ENCODE measurements at places on chromosomes 7 and 10. TPM values are rescaled to one million over a fixed set of nuclear protein-coding genes. Genes with fewer than 3 reads are reported as not detected.

Gene HMX2
- total RNA-seq, result 0.13 TPM

Gene ANKRD22
- total RNA-seq, result 0.35 TPM

Gene CPA1
- total RNA-seq, result not detected

Gene FAM25A
- total RNA-seq, result not detected

Gene CLCN1
- 0.02 TPM for total RNA-seq

Gene TRIL
- total RNA-seq, result not detected

Gene DNAJC9
- total RNA-seq, result 49.2 TPM

Gene TFAM
- 69.5 TPM for total RNA-seq

Gene GPR37
- 0.36 TPM for total RNA-seq

Gene CNTNAP2
- total RNA-seq, result not detected

Gene COG5
- 8.9 TPM for total RNA-seq

Gene SERPINE1
- total RNA-seq, result 1,104 TPM

Gene CCDC3
- total RNA-seq, result 1.2 TPM

Gene CHST15
- 8.1 TPM for total RNA-seq

Gene CDK14
- 0.42 TPM for total RNA-seq
